NCI-H1105 (cell line): ENCODE measurements at places on chromosomes 7 and 10.

GRCh38 chr7:672891-673290, 53.6 kb upstream of the DNAAF5 start:
- DNase-seq = no peak

GRCh38 chr10:28711776-28712175, 34.5 kb downstream of the BAMBI start:
- DNase-seq = no peak

GRCh38 chr7:54846273-54846672, 87.3 kb upstream of the SEC61G start:
- DNase-seq = no peak

GRCh38 chr10:77756319-77757232, 119.0 kb upstream of the KCNMA1 start:
- peak; percentile 19 for DNase-seq

DNA sequence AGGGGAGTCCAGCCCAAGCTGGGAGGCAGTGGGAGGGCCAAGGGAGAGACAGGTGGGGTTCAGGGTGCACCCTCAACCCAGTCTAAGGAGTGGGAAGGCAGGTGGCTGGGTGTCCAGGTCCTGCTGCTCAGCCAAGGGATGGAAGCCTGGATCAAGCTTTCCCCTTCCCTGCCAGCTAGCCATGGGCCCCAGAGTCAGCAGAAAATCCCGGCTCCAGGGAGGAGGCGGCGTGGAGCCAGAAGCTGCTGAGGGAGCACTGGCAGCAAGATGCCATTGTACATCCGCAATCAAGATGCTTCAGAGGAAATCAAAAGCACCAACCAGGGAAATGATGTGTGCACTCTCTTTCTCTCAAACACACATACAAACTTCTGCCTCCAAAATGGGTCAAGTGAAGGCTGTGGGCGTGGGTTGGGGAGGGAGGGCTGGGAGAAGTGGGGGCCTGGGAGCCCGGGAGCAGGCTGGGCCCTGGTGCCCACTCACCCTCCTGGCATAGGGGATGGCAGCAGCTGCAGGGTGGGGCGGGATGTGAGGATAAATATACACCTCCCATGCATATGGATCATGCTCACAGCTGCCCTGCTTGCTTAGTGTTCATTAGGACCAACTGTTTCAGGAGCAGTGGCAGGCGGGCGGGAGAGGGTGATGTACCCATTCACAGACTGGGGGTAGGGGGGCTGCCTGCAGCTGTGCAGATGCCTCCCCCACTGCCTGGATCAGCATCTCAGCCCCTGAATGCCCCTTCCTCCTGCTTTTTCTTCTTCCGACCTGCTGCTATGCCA, 24.2 kb downstream of the TRIM8 start:
- no peak for DNase-seq

DNA sequence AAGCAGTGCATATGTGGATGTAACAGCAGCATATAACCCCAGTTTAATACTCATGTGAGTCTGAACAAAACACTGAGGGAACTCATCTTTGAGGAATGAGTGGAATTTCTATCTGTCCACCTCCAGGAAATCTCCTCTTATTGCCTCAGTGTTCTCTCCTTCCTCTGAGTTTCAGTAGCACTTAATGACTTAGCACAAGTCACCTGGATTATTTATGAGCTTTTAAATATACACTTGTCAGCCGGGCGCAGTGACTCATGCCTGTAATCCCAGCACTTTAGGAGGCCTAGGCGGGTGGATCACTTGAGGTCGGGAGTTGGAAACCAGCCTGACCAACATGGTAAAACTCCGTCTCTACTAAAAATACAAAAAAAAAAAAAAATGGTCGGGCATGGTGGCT, 4.3 kb downstream of the LRRC20 start:
- DNase-seq = no peak

GRCh38 chr10:88379575-88379974, 203.5 kb downstream of the RNLS start:
- DNase-seq = no peak

DNA sequence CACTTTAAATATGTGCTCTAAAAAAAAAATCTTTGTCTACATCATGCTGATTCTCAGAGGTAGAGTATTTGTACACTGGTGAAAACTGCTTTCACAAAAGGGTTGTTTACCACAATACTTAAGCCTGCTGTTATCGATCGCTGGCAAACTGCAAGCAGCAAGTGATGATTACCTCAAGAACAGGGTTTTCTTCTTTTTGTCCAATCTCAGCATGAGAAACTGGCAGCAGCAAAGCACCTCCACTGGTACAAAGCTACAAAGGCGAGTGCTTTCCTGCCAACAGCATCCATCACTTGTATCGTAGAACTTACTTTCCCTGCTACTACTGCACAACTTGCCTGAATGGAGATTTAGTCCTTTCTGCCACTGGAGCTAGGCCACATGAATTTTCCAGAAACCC, 276.5 kb downstream of the DGKB start:
- no peak for DNase-seq

GRCh38 chr7:96910486-96910885, 94.9 kb upstream of the DLX6 start:
- DNase-seq = no peak

DNA sequence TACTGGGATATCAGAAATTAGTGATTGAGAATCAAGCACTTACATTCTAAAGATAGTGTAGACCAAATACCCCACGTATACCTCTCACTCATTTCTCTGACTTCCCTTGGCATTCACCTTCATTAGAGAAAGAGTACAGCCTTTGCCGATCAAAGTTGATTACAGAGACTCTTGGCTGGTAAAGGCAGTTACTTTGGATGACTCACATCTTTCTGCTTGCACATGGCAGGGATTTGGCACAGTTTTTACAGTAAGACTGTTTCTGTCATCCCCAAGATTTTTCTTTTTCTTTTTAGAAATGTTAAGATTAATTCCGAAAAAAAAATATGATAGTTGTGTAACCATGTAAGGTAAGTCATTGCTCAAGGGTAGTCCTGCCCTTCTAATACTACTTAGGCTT, 143.0 kb downstream of the TSPAN12 start:
- no peak for DNase-seq

DNA sequence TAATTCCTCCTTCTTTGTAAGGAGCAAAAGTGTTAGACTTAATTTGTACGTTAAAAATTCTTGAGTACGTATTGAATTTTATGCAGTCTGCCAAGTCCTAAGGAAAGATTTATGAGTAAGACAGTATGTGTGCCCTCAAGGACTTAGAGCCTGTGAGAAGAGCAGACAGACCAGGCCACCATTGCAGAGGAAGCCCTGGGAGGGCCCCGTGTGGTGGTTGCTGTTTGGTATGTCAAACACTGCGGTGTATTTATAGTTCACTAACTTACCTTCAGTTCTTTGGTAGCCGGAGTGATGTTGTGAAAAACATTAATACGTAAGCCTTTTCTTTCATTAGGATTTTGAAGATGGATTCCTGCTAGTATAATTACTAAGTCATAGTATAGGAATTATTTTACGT, 82.9 kb downstream of the GALNT11 start:
- DNase-seq = no peak

DNA sequence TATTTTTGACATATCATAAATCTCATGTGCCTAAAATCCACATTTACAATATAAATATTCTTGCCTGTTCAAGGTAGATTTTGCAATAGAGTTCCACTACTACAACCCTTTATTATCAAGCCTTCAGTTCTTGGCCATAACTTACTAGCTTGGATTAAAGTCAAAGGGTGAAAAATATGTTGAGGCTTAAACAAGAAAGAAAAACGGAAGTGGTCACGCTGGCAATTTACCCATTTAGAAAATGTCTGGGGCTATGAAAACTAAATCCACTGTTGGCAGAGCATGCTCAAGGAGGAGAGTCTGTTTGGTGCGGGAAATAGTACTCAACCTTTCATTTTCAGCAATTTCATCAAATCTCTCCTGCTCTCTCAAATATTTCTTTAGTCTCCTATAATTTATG, 209.8 kb upstream of the RHOBTB1 start:
- no peak for DNase-seq

DNA sequence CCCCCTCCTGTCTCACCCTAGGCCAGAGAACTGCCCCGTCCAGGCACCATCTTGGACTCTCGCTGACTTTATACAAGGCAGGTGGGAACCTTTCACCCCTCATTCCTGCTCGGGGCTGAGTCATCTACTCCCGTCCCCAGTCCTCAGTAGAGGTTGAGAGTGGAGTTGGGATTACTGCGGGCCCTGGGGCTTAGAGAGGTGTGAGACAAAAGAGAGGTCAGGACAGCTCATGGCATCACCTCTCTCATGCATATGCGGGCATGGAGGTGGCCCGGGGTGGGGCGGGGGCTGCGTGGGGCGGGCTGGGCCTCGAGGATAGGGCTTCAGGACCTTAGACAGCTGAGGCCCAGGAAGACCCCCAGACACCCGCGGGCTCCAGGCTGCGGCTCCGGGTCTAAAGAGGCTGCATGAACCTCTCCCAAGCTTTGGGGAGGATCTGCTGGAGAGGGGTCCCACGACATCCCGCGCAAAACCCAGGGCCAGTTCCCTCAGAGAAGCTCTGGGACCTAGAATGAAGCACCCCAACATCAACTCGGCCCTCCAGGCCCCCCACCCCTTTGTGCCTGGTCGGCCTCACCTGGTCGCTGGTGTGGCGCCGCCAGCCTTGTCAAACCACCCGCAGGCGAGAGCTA, 317 bp downstream of the PDZD7 start:
- DNase-seq = no peak

- DNase-seq = no peak
These were observed 56.7 kb downstream of the EGFR start for GRCh38 chr7:55075464-55076021.

DNA sequence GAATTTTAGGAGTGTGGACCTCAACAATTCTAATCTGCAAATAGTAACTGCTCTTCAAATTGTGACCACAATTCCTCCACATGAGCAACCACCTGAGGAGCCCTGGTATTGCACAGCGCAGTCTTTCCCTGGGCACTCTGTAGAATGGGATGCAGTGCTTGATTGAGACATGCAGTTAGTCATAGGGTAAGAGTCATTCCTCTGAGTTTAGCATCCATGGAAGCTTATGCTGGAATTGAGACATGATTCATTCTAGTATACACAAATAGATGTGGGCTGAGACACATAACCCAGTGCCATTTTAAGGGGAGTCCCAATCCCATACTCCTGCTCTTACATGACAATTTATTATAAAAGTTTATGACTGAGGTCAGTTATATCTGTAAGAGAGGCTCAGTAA, 582.3 kb upstream of the CNTNAP2 start:
- DNase-seq = no peak

DNA sequence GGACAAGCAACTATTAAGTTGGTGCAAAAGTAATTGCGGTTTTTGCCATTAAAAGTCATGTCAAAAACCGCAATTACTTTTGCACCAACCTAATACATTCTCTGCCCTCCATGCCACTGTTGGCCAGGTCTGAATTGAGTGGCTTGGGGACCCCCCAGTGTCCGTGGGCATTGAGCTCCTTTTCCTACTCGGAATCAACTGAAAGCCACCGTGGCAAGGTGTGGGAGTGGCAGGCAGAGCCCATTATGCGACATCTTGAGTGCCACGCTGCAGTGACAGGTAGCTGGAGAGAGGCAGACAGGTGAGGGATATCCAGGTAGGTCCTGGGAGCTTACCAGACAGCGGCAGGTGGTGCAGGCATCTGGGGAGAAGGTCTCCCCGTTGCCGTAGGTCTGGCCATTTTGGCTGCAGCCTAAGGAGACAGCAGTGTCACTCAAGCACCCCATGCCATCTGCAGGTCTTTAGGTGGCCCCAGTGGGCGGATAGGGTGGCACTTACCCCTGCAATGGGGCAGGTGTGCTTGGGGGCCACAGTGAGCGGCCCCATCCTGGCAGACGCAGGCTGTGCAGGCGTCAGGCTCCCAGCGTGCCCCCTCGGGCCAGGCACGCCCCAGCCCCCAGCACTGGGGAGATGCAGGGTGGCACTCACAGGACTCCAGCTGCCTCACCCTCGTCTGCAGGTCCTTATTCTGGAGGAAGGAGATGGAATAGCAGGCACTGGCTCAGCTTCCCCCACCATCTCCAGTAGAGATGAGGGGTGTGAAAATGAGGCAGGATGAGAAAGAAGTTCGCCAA, 3.5 kb downstream of the KCP start:
- no peak for DNase-seq

DNA sequence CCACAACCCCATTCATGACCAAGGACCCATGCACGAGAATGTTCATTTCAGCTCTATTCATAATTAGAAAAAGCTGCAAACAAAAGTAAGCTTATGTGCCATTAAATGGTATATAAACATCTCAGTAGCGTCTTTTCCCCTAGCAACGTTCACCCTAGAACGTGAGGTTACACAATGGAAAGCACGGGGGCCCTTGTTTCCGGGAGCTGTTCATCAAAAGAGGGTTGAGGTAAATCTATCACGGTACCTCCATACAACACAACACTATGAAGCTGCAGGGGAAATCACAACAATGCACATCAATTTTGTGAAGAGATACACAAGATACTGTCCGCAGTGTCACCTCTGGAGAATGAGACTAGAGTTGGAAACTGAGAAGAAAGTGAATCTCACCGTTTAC, 80.9 kb upstream of the DDC start:
- no peak for DNase-seq

DNA sequence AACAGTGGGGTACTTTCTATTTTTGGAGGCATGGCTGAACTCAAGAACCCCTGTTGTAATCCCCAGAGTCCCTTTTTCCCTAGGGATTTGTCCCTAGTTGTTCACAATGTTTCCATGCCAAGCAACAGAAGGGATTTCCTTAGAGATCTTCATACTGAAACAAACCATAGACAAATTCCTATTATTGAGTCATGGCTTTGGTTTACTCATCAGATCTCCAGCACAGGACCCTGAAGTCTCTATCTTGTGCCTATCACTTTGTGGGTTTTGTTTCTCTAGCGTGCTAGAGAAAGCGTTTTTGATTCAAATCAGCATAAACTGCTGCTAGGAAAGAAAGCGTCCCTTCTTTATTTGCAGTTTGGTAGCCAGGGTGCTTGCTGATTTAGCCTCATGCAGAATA, 165.0 kb downstream of the BAMBI start:
- no peak for DNase-seq

DNA sequence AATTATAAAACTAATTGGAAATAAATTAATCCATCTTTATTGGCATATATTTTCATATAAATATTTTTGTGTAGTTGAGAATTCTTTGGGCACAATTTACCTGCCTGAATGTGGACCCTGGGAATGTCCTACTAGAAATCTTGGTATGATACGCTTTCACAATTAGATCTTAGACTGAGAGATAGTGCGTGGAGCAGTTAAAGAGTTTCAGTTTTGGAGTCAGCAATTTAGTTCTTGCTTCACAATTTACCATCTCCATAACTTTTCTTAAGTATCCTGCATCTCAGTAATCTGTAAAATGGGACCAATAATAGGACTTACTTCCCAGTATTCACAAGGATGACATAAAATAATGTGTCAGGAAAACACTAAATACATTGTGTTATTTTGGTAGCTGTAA, 2.0 kb downstream of the MTPN start:
- no peak for DNase-seq
